NCI-H1092 (cell line): ENCODE measurements at places on chromosomes 13 and 19.

DNA sequence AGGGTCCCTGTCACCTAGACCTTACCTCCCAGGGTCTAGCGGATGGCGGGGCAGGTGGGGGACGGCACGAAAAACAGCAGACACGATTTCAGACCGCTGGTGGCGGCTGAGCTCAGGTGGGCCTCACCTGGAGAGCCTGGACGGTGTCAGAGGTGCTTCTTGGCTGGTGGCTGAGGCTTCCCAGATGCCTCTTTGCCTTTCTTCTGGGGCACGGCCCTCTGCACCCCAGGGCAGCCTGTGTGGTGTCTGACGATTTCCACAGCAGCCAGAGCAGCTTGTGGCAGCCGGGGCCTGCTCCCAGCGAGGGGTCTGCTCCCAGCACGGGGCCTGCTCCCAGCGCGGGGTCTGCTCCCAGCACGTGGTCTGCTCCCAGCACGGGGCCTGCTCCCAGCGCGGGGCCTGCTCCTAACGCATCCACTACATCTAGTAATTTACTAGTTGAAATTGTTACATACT lies 66.7 kb downstream of the ATP11A start:
- DNase-seq, result peak; percentile 51

GRCh38 chr19:16601378-16602052 lies 26.5 kb downstream of the MED26 start:
- DNase-seq, result no peak

- DNase-seq, result no peak
Observed at GRCh38 chr19:18991006-18991405, 42.3 kb downstream of the SUGP2 start.

DNA sequence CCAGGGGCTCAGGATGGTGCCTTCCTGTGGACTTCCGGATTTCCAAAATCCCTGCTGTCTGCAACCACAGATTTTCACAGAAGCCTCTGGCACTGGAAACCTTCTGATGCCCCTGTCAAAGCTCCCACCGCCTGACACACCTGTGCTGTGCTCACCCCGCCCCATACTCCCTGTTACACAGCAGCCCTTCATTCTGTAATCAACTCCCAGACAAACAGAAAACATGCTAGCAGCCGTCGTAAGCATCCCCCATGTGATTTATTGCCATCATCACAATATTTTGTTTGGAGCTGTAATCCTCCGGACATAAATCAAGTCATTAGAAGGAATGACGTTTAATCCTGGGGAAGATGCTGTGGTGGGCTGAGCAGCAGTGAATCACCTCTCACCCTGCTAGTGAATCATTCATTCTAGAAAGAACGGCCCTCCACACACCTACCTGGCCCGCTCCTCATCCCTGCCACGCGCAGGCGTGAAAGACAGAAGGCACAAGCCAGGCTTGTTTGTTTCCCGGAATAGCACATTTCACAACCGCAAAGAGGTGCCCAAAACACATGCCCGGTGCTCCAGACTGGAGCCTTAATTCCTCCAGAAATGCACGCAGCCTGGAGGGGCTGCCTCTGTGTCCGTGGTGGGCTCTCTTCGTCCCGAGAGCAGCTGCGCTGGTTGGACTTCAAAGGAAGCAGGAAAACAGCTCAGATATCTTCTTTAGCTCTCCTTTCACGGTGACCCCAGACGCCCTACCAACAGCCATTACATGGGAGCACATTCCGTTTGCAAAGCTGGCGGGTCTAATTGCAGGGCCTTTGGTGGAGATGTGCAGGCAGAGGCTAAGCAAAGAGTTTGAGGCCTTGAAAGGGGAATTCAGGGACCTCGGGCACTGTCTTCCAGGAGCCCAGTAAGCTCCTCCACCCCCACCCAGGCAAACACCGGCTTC lies 41.3 kb upstream of the KCTD15 start:
- no peak for DNase-seq

DNA sequence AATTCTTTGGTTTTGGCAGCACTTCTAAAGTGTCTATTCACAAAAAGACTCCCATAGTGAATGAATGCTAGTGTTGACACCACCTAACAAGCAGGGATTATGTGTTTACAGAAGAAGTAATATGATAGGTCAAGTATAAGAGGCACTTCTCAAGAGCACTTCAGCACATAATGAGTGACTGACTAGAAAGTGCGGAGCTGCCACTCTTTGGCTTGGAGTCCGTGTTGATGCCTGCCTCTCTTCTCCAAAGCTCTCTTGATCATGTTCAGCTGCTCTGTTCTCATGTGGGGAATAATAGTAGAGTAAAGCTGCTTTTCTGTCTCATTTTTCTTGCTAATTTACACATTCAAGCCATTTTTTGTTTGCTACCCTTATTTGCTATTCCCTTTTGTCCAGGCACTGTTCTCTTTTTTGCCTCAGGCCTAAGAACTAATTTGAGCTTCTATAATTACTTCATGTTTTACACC lies 22.7 kb upstream of the MAB21L1 start:
- DNase-seq, result peak; percentile 91

- DNase-seq, result no peak
Observed at GRCh38 chr13:112567161-112567862, 20.6 kb downstream of the TUBGCP3 start.

DNA sequence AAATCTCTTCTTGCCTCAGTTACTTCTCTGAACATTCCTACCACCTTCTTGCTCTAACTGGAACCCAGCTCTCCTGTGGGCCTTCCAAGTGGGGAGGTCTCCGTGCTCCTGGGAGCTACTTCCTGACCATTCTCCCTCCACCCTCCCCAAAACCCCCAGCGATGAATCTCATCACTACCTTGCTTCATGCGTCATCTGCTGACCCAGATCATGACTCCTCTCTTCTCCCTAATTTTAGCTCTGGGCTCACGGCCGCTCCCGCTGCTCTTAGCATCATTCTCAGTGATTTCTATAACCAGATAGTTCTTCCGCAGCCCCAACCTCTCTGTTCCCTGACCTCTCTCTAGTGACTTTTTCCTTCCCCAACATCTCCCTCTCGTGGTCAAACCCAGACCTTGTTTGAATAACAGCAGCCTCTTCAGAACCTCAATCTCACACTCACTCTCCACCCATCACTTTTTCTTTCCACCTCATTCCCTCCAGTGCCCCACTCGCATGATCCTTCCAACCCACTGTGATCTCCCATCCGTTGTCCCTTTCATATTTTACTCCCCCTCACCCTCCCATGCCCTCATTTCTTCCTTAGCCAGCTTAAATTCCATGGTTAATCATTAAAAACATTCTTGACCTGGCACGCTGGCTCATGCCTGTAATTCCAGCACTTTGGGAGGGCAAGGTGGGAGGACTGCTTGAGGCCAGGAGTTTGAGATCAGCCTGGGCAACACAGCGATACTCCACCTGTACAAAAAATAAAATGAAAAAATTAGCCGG lies 21.8 kb downstream of the MRPS12 start:
- DNase-seq, result peak; percentile 6

GRCh38 chr19:54502518-54503048 lies at the start of gene LAIR2:
Gene LAIR2 (plus strand): TSS chr19:54502831. CDS start chr19:54502919, 88 bp downstream.
- no peak for DNase-seq

- peak; percentile 53 for DNase-seq
Observed at GRCh38 chr19:12757544-12758274, 6.1 kb downstream of the BEST2 start.

- no peak for DNase-seq
Observed at GRCh38 chr19:18100710-18101109, 3.1 kb downstream of the MAST3 start.

- no peak for DNase-seq
Observed at GRCh38 chr13:43356567-43356966, 333.2 kb downstream of the DNAJC15 start.

GRCh38 chr19:45882652-45883585 lies 3.0 kb downstream of the IRF2BP1 start:
- no peak for DNase-seq
